ENCODE measurements at places on chromosomes 12 and 14.

- peak; percentile 87 for ATAC-seq
Measured at GRCh38 chr14:26389646-26390508, 208.0 kb downstream of the NOVA1 start.

GRCh38 chr12:44817687-44818086, 58.4 kb downstream of the NELL2 start:
- ATAC-seq = no peak

- ATAC-seq = peak; percentile 53
Measured at GRCh38 chr14:32374155-32374554, 45.1 kb downstream of the AKAP6 start.

GRCh38 chr12:3532931-3533702, 42.1 kb downstream of the PRMT8 start:
- no peak for ATAC-seq

GRCh38 chr12:122489038-122489437, 11.7 kb downstream of the ZCCHC8 start:
- no peak for ATAC-seq

DNA sequence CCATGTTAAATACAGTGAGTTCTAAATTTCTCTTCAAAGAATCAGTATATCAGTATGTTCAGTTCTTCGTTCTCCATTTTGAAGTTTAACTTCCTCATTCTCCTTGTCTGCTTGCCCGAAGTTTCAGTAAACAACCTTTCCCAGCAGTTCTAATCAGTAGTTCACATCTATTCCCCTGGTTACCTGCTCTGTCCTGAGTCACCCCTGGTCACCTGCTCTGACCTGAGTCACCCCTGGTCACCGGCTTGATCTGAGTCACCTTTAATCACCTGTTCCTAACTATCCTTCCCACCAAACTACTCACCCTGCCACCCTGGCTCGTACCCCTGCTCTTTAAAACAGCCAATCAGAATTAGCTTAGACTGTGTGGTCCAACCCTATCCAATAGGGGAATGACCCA, 9.4 kb upstream of the OR10G3 start:
- no peak for ATAC-seq

DNA sequence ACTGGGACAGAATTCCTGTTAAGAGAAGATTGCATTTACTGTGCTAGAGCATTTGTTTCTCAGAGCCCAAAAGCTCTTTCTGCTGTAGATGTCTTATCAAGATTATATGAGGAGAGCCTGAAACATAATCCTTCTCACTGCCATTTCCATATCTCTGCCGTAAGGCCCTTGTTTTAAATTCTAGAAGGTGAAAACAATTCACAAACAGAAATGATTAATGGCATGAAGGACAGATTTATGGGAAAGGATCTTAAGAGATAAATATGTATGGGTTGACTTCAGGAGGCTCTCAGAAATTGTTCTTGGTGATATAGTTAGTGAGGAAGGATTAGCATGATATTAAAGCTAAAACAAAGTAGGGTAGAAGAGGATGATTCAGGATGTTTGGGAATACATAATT, 40.8 kb upstream of the PRICKLE1 start:
- no peak for ATAC-seq

DNA sequence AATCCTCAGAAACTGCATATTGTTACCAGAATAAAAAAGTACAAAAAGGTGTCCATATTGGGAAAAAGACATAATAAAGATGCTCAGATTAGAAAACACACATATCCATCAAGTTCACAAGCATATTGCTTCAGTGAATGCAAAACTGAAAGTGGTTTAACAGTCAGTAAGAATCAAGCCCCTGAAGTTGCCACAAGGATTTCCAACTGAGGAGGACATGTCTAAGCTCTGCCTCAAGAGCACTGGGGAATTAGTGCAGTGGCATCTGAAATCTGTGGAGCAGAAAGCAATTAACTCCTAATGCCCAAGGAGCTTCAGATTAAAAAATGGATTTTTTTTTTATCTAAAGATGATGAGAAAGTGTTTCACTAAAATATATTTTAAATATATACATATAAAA, 113.2 kb downstream of the DENND5B start:
- no peak for ATAC-seq

GRCh38 chr14:39266525-39266870, 32.8 kb downstream of the MIA2 start:
- peak; percentile 51 for ATAC-seq

GRCh38 chr12:125387206-125387605, 322.0 kb downstream of the AACS start:
- ATAC-seq = no peak

DNA sequence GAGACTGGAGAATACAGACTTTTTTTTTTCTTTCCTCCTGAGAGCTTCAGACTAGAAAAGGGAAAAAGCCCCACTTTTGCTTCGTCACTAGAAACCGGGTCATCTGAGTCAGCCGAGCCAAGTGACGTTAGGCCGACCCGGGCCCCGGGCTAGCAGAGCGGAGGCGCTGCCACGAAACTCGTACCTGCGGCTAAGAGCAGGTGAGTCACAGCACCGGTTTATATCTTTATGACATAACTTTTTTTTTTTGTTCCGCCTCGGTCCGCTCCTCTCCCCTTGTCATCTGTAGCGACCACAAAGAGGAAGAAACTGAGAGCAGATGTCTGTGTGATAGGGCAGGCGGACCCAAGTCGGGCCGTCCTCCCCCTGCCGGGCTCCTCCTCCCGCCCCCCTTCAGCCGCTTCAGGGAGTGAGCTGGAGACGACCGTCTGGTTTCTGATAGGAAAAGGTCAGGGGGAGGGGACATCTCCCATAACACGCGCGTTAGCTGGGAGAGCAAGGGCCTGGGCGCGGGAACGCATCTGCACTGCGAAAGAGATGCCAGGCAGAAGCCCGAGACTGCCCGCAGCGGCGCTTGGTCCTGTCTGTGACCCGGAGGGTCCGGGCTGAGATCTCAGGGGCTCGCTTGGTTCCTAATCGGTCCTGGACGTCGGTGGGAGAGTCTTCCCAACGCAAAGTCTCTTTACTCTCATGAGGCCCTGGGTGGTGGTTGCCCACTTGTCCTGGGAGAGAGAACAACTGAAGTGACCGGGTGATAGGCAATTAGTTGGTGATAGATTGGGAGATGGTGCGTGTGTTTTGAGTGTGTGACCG, 586 bp downstream of the TTC6 start:
- ATAC-seq = peak; percentile 66

- peak; percentile 50 for ATAC-seq
Measured at GRCh38 chr12:15788233-15789219, 662 bp downstream of the EPS8 start.
